ENCODE measurements at places on chromosomes 11 and 22.

- no peak for DNase-seq
Observed at GRCh38 chr22:50104141-50104544, 14.3 kb downstream of the MOV10L1 start.

DNA sequence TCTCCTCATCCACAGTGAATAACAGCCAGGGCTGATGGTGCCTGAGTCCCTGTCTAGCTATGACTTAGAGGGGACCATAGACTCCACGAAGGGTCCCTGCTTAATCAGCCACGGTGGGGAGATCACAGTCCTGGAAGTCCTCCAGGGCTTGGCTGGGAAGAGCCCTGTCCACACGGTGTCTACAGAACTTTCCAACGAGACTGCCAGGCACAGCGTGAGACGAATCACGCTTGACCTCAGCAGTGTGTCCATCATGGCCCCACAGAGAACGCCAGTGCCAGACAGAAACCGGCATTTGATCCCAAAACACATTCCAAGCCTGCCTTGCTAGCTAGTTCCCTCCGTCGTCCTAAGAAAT is 143.4 kb downstream of the CRYBB2 start:
- no peak for DNase-seq

GRCh38 chr11:117090111-117090706 is 8.0 kb downstream of the SIK3 start:
- DNase-seq, result no peak

GRCh38 chr22:18110194-18110953 is at the start of gene TUBA8:
Gene TUBA8, plus strand, starts transcription at chr22:18110809. Its CDS starts 57 bp downstream, at chr22:18110866.
- no peak for DNase-seq

- no peak for DNase-seq
Observed at GRCh38 chr11:33704240-33705002, 3.8 kb upstream of the C11orf91 start.

DNA sequence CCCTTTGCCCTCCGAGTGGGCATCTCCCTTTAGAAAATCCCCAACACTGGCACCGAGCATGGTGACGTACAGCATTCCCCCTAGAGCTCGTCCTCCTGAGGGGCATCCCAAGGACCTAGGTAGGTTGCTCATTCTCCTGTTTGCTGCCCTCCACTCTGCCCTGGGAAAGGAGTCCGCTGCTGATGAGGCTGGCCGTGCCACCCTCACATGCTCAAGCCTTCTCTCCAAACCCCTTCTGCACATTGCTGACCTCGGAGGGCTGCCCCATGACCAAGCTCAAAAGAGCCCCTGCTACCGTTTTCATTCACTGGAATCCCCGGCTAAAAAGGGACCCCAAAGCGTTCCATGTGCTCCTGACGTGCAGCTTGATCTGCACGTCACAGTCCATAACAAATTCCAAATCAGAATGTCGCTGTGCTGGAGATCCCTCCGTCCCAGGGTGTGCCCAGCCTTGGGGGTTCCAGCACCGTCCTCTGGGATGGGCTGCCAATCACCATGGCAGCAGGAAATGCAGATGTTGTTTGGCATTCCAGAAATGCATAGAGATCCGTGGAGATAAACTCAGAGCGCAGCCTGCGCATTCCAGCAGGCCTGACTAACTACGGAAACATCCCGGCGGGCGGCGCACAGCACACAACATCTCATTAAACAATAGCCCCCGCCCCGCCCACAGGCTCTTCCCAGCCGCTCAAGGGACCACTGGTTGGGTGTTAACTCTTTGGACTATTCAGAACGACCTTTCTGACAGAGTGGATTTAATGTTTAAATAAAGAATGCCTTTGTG is 26.3 kb upstream of the GNB1L start:
- DNase-seq, result peak; percentile 85

- no peak for DNase-seq
Observed at GRCh38 chr11:62542750-62543567, 3.6 kb downstream of the AHNAK start.

- peak; percentile 16 for DNase-seq
Observed at GRCh38 chr22:40922484-40923303, 28.5 kb upstream of the RBX1 start.

GRCh38 chr11:34870548-34871196 is 45.5 kb downstream of the APIP start:
- DNase-seq, result no peak
